ENCODE measurements at places on chromosomes 12 and 14. TPM values are rescaled to one million over a fixed set of nuclear protein-coding genes. Genes with fewer than 3 reads are reported as not detected.

DNA sequence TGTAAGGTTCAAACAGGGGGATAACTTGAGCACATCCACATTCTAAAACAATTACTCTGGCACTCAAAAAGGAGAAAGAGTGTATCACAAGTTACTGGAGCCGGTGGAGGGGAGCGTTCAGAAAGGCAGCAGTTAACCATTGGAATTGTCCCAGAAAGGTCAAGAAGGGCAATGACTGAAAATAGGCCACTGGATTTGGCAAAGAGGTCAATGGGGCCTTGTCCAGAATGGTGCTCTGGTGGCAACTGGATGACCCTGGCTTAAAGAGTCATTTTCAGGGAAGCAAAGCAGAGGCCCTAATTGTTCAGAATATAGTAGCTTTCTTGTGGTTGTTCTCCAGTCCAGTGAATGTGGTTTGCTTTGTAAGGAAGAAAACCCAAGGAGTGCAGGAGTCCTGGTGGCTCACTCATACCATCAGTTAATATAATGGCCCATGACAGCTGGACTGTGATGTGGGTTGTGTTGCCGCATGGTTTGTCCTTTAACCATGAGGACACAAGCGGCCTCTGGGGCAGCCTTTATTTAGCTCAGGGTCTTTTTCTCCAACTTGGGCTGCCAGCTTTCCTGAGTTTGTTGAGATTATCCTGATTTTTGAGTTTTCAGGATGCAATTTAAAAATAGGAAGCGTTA lies 142.8 kb upstream of the PELI2 start:
- no peak for DNase-seq

GRCh38 chr12:3732901-3733300 lies 20.0 kb downstream of the CRACR2A start:
- DNase-seq = no peak

DNA sequence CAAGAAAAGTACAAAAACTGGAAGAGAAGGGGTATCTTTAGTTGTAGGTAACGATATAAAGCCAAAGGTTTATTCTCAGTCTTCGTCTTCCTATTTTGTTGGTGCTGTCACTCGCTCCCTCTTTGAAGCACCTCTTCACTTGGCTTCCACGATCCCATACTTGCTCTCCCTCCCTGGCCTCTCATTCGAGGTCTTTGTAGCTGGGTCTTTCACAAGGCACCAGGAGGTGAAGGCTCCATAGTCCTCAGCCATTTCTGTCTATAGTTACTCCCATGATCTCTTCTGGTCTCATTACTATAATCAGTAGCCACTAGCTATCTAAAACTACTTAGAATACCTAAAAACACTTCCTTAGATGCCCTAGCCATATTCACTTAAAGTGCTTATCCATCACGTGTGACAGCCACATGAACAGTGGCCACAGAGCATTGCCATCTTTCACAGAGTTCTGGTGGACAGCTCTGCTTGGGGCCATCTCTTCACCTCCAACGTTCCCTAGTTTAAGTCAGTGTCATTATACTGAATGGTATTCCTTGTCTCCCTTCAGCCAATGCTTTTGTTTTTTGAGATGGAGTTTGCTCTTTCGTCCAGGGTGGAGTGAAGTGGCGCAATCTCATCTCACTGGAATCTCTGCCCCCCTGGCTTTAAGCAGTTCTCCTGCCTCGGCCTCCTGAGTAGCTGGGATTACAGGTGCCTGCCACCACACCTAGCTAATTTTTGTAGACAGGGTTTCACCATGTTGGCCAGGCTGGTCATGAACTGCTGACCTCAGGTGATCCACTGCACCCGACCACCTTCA lies 57.1 kb downstream of the ATP2A2 start:
- DNase-seq = no peak

DNA sequence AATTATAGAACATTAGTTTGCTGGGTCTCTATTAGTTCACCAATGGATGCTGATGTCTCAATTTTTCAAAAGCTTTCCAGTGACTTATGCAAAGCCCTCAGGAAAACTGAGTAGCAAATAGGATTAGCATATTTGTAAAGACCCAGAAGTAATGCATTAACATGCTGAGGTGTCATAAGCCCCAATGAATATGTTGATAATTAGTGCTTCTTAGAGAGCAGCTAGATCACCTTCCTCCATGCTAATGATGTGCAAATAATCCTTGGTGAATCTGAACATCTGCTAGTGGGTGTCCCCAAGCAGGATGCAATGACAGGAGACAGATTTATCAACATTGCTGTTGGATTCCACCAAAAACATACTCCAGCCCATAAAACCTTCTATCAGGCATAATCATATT lies 19.0 kb downstream of the IFNG start:
- DNase-seq = no peak

- DNase-seq = no peak
Observed at GRCh38 chr12:31629756-31630732, 29.4 kb upstream of the ETFBKMT start.

The PTGER2 gene
- 23.1 TPM for total RNA-seq

The GZMH gene
- total RNA-seq = 0.86 TPM

GRCh38 chr14:93493054-93493453 lies 62.3 kb downstream of the UNC79 start:
- no peak for DNase-seq

DNA sequence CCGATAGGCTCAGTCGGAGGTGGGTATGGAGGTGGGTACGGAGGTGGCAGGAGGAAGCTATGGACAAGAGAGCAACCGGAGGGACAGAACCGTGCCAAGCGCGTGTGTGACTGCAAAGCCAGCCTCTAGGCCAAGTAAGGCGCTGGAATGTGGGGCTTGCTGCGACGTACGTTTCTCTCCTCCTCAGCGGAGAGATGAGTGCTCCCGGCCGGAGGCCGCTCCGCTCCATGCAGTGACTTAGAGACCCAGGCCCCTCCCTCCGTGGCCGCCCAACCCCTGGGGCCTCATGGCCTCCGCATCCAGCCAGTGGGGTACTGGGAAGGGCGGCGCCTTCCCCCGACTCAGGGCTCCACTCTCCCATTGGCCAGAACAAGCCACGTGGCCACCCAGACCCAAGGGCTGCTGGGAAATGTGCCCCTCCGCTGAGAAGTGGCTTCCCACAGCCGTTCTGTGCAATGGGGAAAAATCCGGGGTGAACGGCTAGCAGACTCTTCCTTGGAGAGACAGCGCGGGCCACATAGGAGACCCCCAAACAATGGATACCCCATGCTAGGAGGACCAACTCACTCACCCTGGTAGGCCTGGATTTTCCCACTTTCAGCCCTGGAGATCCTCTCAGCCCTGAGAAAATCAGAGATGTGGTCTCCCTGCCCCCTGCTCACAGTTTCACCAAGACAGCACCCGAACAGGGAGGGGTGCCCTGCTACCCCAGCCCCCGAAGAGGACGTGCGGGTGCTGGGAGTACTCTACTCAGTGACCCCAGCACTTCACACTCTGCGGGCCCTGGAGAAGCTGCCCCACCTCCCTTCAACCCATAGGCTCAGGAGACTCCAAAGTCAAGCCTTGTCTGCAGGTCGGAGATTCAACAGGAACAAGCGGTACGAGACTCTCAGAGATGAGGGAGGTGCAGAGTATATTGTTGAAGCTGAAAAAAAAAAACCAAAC lies 66.7 kb downstream of the RIMBP2 start:
- no peak for DNase-seq
